DMS79 (cell line): ENCODE measurements at places on chromosomes 11 and 22.

GRCh38 chr11:15645201-15645600 lies 530.5 kb downstream of the INSC start:
- DNase-seq = no peak

GRCh38 chr11:75874684-75875341 lies 59.8 kb downstream of the UVRAG start:
- DNase-seq = no peak

DNA sequence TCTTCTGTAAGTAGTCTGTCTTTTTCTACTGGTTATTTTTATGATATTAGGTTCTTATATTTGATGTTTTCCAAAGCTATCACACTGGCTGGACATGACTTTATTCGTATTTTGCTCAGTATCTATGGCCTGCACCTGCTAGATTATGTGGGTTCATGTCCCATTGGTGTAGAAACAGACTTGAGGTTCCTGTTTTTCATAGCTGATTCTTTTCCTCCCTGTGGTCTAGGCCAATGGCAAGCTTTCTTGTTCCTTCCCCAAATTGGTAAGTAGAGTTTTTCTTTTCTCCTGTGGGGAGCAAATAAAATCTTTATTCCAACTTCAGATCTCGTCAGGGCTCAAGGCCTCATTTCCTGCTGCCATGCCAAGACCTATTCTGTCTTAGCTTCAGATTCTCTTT lies 30.2 kb upstream of the SWAP70 start:
- no peak for DNase-seq

- peak; percentile 36 for DNase-seq
Observed at GRCh38 chr22:50530877-50531545, 1.2 kb upstream of the TYMP start.
